ENCODE measurements at places on chromosomes 4 and X.
A peak's percentile ranks its signal among the peaks of the same experiment; 100 is the strongest.

GRCh38 chrX:40705658-40706312 lies 29.6 kb downstream of the MED14 start:
- no peak for DNase-seq

- no peak for DNase-seq
Measured at GRCh38 chr4:94352996-94353395, 10.4 kb upstream of the HPGDS start.

GRCh38 chrX:30577362-30577991 lies at the start of gene TASL:
TSS of gene TASL (minus strand) at chrX:30577766. CDS start at chrX:30560355, 17,411 bp downstream.
- DNase-seq: peak; percentile 0

DNA sequence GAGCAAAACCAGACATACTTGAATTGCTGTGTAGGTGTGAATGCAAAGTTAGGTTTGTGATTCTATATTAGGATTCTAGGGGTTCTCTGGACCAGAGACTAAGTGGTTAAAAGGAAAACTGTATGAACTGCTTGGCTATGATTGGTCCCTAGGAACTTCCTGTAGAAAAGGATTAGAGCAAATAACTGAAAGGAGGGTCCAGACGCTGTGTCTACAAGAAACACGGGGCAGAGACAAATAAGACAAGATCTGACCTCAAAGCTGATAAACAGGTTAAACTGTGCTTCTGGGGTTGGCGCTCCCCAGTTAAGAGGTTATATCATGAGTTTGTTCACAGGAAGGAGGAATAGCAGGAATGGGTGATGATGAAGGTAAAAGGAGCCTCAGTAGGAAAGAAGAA lies 183.6 kb downstream of the MGST2 start:
- DNase-seq: no peak

GRCh38 chrX:136168929-136169735 lies 21.8 kb downstream of the FHL1 start:
- DNase-seq: no peak

- DNase-seq: no peak
Measured at GRCh38 chr4:152935143-152935542, 980 bp upstream of the FHDC1 start.

DNA sequence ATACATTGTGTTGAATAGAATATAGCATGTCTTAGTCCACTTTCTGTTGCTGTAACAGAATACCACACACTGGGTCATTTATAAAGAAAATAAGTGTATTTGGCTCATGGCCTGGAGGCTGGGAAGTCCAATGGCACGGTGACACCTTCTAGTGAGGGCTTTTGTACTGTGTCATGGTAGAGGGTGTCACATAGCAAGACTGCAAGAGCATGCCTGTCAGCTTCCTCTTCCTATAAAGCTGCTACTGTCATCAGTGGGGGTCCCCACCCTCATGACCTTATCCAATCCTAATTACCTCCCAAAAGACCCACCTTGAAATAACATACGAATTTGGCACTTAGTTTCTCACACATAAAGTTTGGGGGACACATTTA lies 193.2 kb downstream of the PTTG2 start:
- no peak for DNase-seq

DNA sequence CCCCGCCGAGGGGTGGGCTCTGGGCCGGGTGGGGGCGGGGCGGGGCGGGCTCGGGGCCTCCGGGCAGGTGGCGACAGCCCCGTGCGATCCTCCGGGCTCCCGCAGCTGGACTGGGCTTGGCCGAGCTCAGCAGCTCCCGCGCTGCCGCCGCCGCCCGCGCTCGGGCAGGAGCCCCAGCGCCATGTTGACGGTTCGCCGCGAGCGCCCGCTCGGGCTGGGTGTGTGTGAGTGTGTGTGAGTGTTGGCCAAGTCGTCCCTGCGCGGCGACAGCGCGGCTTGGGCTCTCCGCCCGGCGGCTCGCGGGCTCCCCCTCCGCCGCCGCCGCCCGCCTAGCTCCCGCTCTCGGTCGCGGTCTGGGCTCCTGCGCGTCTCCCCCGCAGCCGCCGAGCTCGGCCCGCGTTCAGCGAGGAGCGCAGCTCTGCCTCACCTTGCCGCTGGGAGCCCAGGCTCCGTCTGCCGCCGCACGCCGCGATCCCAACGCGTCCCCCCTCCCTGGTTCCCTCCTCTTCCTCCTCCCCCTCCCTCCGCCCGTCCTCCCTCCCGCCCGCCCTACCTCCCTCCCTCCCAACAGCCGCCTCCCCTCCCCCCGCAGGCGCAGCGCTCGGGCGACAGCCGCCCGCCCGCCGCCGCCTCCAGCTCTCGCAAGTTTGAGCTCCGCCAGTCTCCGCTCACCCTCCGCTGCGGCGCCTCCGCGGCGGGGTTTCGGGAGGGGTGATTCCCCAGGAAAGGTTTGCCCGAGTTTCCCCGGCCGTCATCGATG lies at the start of gene BCOR:
TSS of gene BCOR (minus strand) at position 455 of the 760 bp plus-strand sequence. CDS start 20,029 bp downstream, outside the sequence.
- DNase-seq: peak; percentile 77
